Effector CD4-positive, alpha-beta T cell (primary cell): ENCODE measurements at places on chromosomes 13 and 19.

DNA sequence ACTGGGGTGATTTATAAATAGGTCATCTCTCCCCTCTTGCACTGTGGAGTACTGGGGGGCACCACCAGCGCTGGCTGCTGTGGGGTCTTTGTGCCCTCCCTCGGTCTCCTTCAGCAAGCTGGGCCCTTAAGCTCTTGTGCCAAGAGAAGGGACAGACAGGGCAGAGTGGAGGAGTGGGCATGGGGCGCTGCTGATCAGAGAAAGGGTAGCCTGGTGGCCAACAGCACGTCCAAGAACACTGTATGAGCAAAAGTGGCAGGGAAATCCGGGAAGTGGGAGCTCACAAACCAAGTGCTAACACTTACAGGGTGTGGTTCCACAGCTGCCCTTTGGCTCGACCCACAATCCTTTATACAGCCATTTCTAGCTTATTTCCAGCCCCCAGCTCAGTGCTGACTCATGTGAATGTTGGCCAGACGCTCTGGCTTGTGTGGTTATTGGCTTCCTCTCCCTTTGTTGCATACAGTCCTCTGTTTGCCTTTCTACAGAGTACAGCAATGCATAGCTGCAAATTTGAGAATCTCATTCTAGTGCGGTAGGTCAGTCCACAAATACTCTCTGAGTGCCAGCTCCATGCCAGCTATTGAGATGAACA lies 298.8 kb downstream of the SHISA2 start:
- DNase-seq = no peak

DNA sequence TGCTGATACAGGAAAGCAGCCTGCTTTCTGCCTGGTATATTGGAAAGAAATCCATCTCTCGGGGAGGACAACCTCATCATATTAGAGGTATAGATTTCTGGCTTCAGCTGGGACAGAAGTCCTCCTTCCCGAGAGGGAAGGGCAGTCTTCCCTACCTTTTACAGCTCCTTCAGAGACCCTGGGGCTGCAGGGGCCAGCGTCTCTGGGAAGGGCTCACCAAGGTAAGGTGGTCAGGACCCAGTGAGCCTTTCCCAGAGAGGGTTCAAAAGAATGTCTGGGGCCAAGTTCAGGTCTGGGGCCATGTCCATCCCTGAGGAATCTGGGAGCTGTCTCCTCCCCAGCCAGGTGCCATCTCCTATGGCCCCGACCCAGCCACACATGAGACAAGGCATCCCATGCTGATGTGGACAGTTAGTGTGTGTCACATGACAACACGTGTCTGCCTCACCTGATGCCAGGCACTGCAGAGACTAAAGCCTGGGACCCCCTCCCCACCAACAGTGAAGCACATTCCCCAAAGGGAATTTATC lies 136.4 kb downstream of the URI1 start:
- DNase-seq = no peak

GRCh38 chr13:111156421-111156820 lies 41.3 kb downstream of the ARHGEF7 start:
- DNase-seq = no peak

- DNase-seq = no peak
Measured at GRCh38 chr19:33287927-33288326, 14.4 kb downstream of the CEBPA start.

DNA sequence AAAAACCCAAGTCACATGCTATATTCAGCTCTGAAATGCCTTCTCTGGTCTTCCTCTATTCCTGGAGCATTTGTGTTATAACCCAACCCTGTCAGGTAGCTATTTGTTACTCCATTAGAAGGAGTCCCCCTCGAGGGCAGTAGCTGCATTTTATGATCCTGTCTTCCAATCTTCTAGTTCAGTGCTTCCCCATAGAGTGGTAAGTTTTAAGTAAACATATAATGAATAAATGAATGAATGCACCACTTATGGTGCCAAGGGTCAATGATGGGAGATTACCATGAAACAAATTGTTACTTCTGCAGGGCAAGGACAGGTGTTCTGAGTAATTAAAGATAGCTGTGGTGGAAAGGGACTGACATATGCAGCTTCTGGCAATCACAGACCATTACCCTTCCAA lies 4.0 kb downstream of the RASL11A start:
- DNase-seq = no peak

- DNase-seq = no peak
Measured at GRCh38 chr13:88602786-88603777, 931.9 kb downstream of the SLITRK5 start.

DNA sequence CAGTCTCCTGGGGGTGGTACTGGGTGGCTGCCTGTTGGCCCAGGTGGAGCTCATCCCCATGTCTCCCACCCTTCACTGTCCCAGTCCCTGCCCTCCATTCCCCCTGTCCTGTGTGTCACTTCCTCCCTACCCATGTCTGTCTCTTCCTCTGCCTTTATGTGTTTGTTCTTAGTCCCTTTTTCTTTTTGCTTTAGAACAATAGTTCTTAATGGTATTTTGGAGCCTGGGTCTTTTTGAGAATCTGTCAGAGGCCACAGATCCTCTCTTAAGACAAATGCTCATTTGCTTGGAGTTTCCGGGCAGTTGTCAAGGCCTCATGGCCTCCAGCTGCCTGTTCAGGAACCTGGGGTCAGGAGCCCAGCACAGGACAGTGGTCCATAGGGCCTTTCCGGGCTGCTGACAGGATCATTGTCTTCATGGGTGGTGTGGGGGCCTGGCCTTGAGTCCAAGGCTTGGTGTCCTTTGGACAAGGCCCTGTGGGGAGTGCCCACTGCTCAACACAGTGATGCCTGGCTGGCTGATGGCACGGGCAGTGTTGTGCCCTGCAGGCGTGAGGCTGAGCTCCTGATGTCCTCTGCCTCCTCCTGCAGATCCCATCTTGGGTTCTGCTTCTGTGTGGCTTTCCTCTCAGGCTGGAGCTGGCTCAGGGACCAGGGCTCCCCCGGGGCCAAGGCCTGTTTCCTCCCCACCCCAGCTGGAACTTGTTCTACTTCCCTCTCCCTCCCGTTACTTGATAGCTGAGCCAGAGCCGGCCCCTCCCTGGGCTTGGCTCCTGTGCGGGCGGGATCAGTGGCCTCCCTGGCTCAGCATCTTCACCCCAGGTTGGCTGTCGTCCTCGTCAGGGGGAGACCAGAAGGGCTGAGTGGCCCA lies 3.5 kb downstream of the EGLN2 start:
- DNase-seq = no peak

DNA sequence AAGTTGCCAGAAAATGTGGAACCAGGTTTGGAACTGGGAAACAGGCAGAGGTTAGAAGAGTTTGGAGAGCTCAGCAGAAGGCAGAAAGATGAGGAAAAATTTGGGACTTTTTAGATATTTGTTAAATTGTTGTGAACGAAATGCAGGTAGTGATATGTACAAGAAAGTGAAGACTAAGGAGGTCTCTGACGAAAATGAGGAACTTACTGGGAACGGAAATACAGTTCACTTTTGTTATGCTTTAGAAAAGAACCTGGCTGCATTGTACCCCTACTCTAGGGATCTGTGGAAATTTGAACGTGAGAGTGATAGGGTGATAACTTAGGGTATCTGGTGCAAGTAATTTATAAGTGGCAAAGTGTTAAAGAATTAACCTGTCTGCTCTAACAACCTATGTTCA lies 632.4 kb downstream of the SLITRK5 start:
- no peak for DNase-seq

DNA sequence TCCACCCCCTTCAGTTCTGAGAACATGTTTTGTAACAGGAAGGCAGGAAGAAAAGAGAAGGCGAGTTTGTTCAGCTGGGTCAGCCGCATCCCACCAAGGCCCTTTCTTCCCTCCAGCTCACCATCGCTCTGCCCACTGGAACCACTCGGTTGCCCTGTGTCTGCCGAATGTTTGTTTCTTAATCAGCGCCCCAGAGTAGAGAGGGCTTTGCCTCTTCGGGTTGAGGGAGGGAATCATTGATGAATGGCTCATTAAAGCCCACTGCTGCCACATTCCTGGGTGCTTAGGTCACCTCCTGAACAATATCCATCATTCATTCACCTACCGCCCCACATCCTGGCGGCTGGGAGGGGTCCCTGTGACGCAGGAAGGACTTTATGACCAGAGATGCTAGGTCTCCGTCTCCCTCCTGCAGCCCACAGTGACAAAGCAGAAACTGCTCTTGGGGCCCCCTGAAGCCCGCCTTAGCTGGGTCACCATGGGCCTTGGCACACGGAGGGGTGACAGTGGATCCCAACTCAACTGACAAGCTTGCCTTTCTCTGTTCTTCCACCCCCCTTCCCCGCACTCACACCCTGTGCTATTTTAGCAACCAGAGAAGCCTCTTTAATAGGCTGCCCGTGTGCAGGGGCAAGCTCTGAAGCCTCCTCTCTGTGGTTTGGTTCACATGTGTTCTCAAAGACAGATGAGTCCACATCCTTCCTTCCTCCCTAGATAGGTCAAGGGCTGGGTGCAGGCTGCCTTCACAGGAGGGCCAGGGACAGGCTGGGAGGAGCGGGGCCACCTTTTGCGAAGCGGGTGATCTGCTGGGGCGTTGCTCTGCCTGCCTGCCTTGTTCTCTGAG lies 46.2 kb downstream of the ACTN4 start:
- peak; percentile 31 for DNase-seq

DNA sequence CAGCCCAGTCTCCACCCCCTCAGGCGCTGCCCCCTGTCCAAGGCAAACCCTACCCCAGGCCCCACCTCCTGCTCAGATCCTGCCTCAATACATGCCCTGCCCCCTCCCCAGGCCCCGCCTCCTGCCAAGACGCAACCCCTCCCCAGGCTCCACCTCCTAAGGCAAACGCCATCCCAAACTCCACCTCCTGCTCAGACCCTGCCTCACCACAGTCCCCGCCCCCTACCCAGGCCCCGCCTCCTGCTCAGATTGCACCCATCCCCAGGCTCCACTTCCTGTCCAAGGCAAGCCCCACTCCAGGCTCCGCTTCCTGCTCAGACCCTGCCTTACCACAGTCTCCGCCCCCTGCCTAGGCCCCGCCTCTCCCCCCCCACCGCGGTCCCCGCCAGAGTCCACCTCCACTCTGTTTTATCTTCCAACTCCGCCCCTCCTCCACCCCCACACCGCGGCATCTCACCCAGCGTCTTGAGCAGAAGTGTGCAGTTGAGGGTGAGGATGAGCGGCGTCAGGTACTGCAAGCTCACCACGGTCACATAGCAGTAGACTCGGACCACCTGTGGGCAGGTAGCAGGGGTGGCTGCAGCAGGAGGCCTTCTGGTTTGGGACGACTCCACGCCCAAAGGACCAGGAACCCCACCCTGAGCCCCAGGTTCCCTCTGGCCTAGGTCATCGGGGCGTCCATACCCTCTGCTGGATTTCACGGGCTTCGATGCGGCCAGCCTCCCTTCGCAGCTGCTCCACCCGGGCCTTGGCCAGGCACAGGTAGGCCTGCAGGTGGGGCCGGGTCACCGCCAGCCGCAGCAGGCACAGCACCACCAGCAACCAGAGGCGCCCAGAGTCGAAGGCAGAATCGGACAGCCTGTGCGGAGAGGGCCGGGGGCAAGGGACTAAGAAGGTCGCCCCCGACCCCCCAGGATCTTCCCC lies 17.7 kb downstream of the TMEM161A start:
- no peak for DNase-seq

DNA sequence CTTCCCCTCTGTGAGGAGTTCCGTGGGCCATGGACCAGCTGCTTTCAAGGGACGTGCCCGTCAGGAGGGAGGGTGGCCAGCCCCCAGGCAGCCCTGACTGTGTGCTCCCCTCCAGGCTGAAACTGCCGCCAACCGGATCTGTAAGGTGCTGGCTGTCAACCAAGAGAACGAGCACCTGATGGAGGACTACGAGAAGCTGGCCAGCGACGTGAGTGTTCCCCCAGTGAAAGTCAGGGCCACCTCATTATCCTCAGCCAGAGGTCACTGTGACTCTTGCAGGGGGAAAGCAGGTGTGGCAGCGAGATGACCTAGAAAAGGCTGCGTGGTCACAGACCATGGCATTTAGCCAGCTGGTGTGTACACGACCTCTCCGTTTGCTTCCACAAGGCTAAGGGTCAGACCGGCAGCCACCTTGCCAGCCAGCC lies 29.9 kb downstream of the CAPN12 start:
- DNase-seq = no peak

DNA sequence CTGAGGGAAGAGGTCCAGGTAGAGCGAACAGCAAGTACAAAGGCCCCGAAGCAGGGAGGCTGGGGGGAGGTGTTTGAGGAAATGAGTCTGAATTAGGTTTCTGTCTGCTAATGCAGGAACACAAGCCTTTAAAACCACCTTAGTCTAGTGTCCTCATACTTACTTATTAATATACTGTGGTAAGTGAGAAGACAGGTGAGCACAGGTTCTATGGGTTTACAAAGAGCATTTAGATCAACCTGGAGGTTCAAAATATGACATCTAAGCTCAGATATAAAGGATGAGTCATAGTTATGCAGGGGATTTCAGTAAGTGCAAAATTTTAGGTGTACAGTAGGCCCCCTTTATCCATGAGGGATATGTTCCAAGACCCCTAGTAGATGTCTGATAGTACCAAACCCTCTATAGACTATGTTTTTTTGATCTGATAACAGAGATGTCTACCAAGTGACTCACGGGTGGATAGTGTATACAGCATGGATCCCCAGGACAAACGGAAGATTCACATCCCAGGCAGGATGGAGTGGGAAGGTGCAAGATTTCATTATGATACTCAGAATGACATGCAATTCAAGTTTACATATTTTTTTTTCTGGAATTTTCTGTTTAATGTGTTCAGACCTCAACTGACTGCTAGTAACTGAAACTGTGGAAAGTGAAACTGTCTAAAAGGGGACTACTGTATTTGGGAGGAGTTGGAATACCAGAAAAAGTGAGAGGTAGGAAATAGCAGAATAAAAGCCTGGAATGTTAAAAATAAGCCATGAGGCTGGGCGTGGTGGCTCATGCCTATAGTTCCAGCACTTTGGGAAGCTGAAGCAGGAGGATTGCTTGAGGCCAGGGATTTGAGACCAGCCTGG lies 18.2 kb upstream of the MED4 start:
- no peak for DNase-seq

- DNase-seq = no peak
Measured at GRCh38 chr13:97432232-97432916, 1.6 kb upstream of the RAP2A start.

- no peak for DNase-seq
Measured at GRCh38 chr13:74210693-74211393, 76.6 kb upstream of the KLF12 start.
